ENCODE measurements at places on chromosomes 16 and 17.

DNA sequence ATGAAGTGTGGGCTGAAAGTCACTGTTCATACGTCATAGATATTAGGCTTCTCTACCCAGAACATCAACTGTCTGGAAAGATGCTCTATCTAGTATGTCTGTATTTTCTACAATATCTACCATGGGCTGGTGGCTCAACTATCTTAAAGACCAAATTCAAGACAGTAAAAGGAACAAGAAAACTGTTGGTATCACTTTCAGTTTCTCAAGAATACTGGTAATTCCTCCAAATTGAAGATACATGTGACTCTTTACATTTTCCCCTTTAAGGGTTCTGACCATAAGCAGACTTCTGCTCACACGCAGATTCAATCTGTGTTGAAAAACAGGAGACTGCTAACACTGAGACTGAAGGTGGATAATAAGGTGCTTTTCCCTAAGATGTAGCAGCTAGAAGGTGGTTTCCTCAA is 24.2 kb downstream of the XPO6 start:
- DNase-seq = no peak

- no peak for DNase-seq
These were observed 69.7 kb downstream of the WIPI1 start for GRCh38 chr17:68387435-68388218.

GRCh38 chr17:78092794-78093324 is 35.7 kb downstream of the TMC6 start:
- no peak for DNase-seq

DNA sequence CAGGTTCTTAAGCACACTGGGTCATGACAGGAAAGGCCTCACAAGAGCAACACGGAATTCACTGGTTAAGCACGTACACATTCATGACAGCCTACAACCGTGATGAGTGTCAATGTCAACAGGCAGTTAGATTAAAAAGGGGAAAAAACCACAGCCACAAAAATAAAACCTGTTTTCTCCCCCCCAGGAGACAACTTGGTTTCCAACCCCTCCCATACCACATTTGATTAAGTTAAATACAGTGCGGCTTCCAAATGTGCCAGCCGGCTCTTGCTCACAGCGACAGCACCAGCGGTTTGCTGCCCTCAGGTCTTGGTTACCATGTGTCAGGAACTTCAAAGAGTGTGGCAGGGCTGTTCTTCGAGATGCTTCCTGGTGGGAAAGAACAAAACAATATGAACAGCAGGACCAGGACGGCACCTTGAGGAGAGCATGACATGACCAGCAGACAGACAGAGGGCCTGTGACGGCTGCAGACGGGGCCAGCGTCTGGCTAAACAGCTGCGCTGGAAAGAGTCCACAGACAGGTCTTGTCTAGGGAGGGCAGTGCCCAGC is 193.6 kb downstream of the PARN start:
- DNase-seq = no peak

Measured in hematopoietic multipotent progenitor cell treated with erythropoietin and hydrocortisone succinate and interleukin-3 and kit ligand, for 6 days (in vitro differentiated cells).